ENCODE measurements at places on chromosomes 7 and 10.

- no peak for DNase-seq
Observed at GRCh38 chr10:88975377-88975720, 15.2 kb upstream of the FAS start.

GRCh38 chr7:137585591-137585990 is 242.1 kb upstream of the PTN start:
- DNase-seq, result no peak

GRCh38 chr10:67401711-67402110 is 294.3 kb downstream of the CTNNA3 start:
- no peak for DNase-seq

GRCh38 chr10:100508266-100508665 is 11.4 kb downstream of the SEC31B start:
- DNase-seq, result no peak

DNA sequence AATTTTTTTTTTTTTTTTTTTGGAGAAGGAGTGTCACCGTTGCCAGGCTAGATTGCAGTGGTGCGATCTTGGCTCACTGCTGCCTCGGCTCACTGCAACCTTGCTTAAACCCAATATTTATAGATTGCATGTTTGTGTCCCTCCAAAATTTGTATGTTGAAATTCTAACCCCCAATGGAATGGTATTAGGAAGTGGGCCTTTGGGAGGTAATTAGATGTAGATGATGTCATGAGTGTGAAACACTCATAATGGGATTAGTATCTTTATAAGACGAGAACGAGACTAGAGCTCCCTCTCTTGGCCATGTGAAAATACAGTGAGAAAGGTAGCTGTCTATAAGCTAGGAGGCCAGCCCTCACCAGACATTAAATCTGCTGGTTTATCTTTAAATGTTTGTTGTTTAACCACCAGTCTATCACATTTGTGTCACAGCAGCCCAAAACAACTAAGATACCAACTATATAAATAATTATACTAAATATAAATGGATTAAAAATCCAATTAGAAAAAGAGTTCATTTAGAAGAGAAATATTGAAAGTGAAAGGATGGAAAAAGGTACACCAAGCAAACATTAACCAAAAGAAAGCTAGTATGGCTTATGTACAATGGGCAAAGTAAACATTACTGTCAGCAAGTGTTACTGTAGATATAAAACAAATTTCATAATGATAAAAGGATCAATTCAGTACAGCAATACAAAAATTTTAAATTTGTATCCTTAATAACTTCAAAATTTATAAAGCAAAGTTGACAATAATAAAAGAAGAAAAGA is 9.3 kb downstream of the TCAF1 start:
- no peak for DNase-seq

GRCh38 chr10:14309593-14309992 is 21.1 kb downstream of the FRMD4A start:
- no peak for DNase-seq

- DNase-seq, result no peak
Observed at GRCh38 chr7:140206616-140207389, 30.0 kb upstream of the KDM7A start.

DNA sequence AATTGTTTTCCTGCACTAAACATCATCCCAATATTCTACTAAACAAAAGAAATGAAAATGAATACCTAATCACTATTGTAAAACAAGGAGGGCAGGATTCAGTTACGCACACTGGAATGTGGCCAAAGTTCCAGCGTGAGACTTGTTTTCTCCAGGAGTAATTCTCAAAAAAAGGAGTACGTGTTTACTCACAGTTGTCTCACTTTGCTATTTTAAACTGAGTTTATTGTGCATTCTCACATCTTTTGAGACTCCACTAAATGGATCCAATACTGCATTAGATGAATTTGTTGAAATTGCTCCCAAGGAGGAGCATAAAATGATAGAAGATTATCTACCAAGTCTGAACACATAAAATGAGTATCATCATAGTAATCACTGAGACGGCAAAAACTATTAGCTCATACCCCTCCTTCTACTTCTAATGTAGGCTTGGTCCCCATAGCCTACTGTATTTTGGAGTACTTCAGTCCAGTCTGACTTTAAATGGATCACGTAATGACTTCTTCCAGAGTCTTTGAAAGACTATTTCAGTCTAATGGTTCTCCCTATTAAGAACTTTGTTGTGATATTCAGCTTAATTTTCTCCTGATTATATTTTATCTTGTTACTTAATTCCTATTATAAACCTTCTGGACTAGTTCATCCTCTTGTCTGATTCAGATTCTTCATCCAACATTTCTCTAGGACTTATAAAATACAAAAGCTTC is 3.8 kb downstream of the GRM3 start:
- DNase-seq, result no peak

- DNase-seq, result no peak
Observed at GRCh38 chr10:131249238-131249954, 62.1 kb downstream of the TCERG1L start.

All from bone marrow (tissue), 2 donors.